ENCODE measurements at places on chromosomes 13 and 19.

- DNase-seq = no peak
Observed at GRCh38 chr13:98309569-98310335, 132.7 kb upstream of the RNF113B start.

DNA sequence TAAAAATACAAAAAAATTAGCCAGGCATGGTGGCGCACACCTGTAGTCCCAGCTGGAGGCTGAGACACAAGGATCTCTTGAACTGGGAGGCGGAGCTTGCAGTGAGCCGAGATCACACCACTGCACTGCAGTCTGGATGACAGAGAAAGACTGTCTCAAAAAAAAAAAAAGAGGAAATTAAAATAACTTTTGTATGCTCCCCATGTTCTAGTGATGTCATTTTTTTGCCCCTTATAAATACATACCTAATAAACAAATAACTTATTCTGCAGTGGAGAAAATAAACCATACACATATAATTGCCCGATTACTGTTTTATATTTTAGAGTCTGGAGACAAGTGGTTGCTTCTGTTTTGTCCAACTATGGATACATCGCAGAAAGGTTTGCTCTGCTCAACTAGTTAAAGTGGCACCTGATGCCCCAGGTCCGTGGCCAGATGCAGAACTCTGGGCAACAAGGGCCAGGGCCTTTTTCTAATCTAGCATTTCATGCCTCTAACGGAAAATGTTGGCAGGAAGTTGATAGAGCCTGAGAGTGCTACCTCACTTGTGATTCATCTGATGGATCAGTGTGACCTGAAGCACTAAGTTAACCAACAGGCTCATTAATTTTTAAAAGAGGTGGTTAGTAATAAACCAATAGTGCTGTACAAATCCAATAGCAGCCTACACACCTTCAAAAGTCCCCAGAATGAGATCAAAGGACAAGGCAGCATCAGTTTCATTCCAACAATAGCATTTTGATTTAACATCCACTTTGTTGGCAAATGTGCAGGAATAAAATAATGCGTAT is 18.8 kb downstream of the UBE2L5 start:
- DNase-seq = no peak

DNA sequence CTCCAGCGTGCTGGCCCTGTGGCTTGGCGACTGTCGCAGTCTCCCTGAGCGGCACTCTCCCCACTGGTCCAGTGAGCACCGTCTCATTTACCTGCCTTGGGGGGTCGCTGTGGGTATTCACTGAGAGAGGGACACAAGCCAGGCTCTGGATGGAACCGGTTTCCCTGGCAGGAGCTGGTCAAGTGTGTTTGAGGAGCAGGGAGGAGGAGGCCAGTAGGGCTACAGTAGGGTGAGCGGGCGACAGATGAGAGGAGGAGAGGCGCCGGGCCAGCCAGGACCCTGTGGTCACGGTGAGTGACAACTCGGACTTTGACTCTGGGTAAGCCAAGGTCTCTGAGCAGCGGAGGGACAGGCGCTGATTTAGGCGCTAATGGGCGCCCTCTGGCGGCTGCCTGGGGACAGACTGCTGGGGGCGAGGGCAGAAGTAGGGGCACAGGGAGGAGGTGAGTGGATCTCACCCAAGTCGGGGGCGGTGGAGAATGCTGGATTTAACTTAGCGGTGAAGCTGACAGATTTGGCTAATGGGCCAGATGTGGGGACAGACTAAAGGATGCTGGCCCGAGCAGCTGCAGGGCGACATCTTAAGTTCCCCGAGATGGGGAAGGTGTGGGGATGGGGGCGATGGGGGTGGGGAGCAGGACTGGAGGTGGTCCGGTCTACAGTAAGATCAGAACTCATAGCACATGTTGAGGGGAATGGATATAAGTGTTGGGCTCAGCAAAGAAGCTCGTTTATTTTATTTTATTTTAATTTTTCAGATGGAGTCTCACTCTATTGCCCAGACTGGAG is 4.7 kb upstream of the PRMT1 start:
- peak; percentile 73 for DNase-seq

DNA sequence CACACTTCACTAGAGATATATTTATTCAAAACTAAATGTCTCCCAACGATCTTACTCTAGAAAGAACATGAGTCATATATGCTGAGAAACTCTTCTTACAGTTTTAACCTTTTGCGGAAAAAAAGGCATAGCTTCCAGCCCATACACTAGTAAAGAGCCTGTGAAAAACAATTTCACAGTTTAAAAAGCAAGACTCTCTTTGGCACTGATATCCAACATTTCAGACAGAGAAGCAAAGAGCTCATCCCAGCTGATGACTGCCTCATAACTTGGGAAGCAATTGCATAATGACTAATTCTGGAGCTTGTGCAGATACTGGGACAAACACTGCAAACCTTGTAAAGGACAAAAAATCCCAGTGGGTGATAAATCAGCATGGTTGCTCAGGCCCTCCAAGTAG is 88.0 kb downstream of the ENOX1 start:
- DNase-seq = peak; percentile 43

GRCh38 chr19:58361900-58362271 is 665 bp downstream of the ZNF497 start:
- DNase-seq = peak; percentile 59

DNA sequence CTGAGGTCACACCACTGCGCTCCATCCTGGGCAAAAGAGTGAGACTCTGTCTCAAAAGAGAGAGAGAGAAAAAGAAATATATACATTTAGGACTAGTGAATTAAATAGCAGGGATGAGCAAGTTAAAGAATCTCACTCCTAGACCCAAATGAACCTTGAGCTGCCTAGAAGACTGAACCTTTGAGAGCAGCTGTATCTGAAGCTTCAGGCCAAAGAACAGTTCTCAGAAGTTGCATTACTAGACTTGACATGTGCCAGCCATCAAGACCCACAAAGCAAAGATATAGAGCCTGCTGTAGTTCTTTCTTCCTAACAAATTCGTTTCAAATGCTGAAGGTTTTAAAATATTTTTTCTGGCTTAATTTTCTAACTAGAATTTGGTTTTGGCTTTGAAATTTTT is 16.6 kb downstream of the DNAJC15 start:
- no peak for DNase-seq

GRCh38 chr19:27774337-27774736 is 1438.6 kb downstream of the UQCRFS1 start:
- no peak for DNase-seq

GRCh38 chr13:68749796-68750195 is 1357.8 kb upstream of the ATXN8OS start:
- no peak for DNase-seq

- DNase-seq = no peak
Observed at GRCh38 chr13:99208845-99209527, 8.3 kb downstream of the UBAC2 start.

DNA sequence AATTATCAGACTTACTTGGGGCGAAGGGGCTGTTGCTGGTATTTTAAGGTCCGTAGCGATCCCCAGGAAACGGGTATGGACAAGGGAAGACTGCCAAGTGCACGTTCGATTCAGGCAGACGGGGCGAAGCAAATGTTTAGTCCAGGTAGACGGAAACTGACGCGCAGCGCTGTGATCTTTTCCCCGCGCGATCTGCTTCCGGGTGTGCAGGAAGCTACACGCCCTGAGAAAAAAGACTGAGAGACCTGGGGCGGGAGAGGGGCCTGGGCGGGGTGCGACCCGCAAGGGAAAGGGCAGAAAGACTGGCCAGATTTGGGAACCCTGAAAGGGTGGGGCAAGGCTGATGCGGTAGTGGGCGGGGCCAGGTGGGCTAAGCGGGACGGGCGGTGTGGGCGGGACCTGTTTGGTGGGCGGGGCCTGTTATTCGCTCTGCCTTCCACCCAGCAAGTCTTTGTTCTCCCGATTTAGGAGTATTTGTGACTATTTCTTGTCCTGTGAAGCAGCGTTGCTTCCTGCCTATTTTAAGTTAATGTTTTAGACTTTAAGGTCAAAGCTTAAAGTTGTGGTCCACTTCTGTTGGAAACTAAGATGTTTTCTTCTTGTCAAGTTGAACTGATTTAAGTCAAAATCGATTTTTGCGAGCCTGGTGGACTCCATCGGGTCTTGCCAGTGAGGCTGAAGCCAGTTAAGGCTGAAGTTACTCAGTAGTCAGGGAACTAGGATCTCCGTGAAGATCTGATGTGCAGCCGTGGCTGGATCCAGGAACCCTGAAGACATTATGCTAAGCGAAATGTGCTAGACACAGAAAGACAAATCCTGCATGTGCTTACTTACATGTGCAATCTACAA is at the start of gene ZNF836:
Gene ZNF836 (minus strand): TSS at position 301 of the 849 bp plus-strand sequence. CDS start 3,549 bp downstream, outside the sequence.
- peak; percentile 75 for DNase-seq

- DNase-seq = peak; percentile 66
Observed at GRCh38 chr19:54684527-54684926, 21.7 kb downstream of the LILRB4 start.

DNA sequence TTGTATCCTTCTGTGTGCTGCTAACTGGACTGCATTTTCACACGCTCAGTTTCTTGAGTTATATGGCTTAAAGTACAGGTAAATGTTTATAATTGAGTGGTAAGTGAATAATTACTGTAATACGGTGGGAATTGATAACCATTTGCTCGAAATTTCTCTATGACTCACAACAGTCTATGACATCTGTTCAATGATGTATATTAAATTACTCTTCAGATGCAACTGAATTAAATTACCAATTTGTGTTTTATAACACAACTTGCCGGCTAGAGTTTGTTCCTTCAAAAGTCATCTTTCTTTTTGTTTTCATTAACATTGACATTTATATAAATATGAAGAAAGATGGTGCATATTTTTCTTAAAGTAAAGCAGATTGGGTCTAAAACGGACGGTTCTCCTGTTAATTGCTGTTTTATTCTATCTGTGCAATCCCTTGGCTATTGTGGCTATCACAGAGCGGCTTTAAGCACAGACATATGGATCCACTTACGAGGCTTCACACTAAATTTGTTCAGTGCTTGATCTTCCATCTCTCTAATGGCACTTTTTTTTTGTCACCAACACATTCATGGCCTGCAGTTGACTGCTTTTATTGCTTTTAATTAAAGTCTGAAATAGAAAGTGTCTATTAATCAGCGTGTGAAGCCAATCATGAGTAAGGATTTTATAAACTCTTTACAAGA is 1291.6 kb upstream of the SLC10A2 start:
- DNase-seq = no peak

- no peak for DNase-seq
Observed at GRCh38 chr13:85853901-85854663, 54.9 kb upstream of the SLITRK6 start.

GRCh38 chr19:10552510-10553053 is 8.9 kb downstream of the ATG4D start:
- DNase-seq = no peak

- no peak for DNase-seq
Observed at GRCh38 chr13:85186356-85187045, 612.7 kb downstream of the SLITRK6 start.

DNA sequence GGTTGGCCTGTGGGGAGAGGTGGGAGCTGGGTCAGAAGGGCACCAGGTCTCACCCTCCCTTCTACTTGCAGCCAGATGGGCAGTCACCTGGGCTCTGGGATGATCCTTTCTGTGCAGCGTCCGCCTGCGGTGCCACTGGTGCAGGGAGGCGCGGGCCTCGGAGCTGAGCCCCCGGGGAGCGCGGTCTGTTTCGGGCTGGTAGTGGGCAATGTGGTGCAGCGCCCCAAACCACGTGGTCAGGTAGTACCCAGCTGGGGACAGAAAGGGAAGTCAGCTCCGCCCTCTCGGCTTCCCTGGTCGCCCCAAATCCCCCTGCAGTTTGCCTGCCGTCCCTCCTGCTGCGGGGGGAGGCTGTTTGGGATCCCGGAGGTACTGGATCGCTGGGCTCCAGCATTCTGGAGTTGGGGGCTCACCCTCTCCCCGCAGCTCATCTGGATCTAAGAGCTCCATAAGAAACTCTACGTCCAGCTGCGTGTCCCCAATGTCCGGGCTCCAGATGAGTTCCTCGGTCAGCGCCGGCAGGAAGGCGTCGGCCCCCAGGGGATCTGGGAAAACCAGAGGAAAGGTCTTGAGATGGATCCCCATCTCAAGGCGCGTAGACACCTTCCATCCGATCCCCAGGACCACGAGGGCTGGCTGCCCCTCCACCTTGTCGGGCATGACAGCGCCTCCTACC is 8.8 kb downstream of the RINL start:
- no peak for DNase-seq

DNA sequence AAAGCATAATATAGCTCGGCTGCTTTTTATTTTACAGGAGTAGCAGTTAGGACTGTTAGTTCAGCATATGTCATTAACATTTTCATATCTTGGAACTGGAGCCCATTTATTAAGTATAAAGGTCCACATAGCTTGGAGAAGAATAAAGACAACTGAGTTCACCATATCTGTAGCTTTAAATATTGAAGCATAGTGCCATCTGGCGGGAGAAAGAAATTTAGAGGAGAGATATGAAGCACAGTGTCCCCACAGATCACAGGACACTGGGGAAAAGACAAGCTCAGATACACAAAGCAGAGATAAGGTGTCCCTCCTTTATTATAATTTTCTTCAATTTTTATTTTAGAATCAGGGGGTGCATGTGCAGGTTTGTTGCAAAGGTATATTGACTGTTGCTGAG is 104.7 kb upstream of the FREM2 start:
- peak; percentile 67 for DNase-seq

DNA sequence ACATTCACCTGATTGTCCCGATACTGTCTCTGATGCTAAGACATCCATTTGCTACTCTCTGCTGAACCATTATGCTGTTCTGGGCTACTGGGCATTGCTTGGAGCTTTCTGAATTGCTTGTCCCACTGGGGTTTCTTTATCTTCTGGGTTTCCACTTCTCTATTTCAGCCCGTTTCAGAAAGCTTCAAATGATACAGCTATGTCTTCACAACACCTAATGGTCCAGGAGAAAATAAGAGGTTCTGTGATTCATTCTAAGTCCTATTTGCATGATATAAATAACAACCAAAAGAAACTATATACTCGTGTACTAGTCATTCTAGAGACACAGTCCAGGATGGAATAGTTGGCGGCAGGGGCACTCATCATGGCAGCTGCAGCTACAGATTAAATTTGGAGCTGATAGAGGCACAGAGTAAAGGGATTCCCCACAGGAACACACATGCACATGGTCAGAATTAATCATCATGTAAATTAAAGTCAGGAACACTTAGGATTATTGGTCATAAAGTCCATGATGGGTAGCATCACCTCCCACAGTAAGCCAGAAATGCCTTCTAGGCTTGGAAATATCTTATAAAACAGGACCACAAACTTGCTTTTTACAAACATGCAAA is 33.3 kb upstream of the SCEL start:
- DNase-seq = no peak

- no peak for DNase-seq
Observed at GRCh38 chr13:23348262-23349127, 85.0 kb downstream of the SACS start.

DNA sequence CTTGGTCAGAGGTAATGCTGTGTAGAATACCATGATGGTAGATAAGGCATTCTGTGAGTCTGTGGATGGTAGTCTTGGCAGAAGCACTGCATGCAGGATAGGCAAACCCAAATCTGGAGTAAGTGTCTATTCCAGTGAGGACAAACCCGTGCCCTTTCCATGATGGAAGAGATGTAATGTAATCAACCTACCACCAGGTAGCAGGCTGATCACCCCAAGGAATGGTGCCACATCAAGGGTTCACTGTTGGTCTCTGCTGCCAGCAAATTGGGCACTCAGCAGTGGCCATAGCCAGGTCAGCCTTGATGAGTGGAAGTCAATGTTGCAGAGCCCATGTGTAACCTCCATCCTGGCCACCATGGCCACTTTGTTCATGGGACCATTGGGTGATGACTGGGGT is 155.0 kb downstream of the RAP2A start:
- DNase-seq = no peak
